ENCODE measurements at places on chromosomes 3 and 15.

DNA sequence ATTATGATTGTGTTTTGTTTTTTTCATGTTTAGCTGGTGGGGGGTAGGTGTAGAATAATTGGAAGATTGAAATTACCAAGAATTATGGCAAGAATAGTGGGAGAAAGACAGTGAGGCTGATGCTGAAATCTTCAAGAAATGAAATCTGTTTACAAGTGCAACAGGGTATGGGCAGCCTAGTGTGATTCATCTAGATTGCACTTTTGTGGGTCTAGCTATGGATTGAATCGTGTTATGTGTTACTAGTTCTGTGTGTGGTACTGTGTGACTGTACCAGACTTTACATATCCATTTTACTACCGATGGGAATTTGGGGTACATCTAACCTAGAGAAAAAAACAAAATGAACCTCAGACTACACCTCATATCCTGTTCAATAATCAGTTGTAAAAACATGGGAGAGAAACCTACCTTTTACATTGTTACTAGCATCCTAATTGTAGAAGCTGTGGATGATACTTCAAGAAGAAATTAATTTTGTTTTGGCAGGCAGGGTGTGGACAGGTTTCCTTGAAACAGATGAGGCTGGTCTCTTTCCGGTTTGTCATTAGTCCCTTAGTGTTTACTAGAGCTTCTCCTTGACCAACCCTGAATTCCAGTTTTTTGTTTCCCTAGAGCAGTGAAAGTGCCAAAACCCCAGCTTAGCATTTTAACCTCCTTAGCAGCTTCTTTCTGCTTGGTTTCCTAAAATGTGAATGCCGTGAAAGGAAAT lies 47.9 kb downstream of the OPA1 start:
- DNase-seq = no peak

DNA sequence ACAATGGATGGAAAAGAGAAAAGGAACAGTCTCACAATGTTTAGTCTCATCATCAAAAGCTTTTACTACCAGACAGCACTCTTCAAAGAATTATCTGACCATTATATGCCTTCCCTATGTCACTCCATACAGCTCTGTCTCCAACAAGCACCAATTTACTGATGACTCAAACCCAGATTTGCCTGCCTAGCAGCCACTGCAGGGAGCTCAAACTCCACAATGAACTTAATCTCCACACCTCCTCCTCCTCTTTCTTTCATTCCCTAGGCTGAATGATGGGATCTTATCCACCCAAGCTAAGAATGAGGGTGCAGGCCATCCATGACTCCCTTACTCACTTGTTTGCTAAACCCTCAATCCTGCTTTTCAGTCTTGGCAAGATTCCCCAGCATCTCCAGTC lies 45.5 kb downstream of the NBEAL2 start:
- no peak for DNase-seq

DNA sequence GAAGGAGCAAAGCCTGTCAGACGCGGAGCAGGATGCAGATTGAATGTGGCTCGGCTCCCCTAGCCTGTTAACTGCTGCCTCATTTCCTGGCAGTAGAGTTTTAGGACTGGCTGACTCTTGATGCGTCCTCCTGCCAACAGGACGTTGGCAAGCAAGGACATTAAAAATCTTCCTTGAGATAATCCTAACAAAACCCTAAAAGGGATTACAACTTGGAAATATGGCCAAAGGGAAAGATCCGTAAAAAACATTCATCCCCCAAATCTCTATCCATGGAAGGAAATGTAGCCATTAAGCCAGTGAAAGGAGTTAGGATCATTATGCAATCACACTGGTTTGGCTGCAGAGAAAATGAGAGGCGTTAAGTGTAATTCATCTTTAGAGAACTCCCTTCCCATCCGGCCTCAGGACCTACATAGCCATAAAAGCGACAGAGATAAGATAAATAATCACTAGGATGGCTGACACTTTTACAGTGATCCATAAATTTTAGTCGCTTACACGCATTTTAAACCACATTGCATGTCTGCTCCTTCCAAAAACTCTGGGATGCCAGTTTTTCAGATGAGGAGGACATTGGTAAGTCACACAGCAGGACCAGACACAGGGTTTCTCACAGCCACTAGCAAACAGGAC lies 44.5 kb upstream of the C3orf80 start:
- DNase-seq = no peak

- DNase-seq = no peak
These were observed 92.7 kb downstream of the DLG1 start for GRCh38 chr3:197205675-197206074.

DNA sequence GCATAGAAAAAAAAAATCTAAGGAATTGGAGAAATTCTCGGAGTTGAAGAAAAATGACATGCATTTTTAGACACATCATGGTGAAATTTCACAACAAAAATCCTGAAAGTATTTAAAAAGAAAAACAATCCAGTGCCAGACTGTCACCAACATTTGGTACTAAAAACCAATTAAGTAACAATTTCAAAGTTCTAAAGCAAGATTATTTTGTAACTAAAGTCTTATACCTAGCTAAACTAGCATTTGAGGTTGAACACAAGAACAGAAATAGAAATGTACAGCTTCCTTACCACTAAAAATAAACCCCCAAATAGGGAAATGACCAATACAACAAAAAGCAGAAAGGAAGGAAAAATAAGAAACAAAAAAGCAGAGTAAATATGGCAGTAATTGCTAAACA lies 11.9 kb downstream of the TOMM70 start:
- no peak for DNase-seq

DNA sequence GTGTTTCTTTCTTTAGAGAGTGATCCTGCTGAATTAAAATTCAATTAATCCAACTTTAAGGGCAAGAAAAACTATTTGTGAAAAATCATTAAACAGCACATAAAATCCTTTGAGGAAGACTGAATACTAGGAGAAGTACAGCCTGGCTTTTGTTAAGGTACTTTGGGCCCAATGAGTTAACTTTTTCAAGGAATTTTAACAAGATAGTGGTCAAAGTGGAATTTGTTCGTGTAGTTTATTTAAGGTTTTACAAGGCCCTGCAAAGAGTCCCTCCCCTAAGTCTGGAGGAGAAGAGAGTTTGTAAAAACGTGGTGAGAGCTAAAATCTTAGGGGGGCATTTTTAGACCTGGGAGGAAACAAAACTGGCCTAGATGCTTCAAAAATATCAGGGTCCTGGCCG lies 26.0 kb upstream of the TRIM71 start:
- no peak for DNase-seq

GRCh38 chr15:38687340-38687739 lies 122.7 kb upstream of the RASGRP1 start:
- DNase-seq = no peak

DNA sequence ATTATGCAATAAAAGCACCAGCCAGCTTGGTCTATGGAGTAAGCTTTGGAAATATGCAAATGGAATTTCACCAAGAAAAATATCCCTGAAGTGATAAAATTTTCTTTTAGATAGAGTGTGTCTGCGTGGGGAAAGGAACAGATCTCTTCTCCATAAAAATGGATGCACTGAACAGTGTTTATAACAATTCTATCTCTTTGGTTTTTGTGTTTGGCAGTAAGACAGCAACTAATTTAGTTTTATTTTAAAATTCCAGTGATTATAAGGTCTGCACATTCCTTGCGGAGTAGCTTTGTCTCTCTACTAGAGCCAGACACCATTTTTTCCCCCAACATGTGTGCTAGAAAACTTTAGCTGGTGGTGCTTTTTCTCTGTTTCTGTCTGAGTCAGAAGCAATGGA lies 712.4 kb downstream of the GRM7 start:
- DNase-seq = no peak

- no peak for DNase-seq
These were observed 3.1 kb upstream of the EXOG start for GRCh38 chr3:38493031-38493430.

GRCh38 chr15:100429116-100429728 lies 87.4 kb upstream of the ADAMTS17 start:
- no peak for DNase-seq

GRCh38 chr15:59998950-59999611 lies 5.0 kb upstream of the FOXB1 start:
- DNase-seq = no peak

- DNase-seq = no peak
These were observed 22.9 kb downstream of the COLQ start for GRCh38 chr3:15498431-15499214.

- DNase-seq = no peak
These were observed 16.0 kb upstream of the SCAP start for GRCh38 chr3:47491777-47492176.

DNA sequence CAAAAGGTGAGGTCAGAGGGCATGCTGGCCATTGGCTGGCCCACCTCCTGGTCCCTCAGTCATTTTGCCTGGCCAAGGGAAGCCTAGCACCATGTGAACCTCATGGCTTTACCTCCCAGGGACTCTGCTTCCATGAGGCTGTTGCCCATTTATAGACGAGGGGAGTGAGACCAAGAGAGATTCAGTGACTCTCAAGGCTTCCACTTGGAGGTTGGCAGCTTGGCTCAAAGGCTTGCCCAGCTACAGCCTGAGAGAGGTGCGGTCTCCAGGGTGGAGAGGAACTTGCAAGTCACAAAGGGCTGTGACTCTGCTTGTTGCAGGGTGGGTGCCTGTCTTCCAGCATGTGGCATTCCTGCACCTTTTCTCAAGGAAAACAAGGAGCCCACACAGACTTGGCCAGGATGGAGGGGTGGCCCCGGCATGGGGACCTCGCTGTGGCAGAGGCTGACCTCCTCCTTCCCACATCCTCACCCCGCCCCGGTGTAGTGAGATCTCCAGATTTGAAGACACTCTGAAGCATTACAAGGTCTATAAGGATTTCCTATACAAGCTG lies 24.5 kb downstream of the CFAP100 start:
- no peak for DNase-seq

DNA sequence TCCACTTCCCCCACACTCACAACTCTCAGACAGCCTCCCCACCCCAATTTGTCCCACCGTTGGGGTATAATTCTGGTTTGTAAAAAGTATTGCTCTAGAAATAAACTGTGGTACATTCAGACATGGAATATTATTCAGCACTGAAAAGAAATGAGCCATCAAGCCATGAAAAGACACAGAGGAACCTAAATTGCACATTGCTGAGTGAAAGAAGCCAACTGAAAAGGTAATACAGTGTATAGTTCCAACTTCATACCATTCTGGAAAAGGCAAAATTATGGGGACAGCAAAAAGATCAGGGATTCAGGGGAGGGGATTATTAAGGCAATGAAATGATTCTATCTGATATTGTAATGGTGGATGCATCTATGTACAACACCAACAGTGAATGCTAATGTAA lies 10.5 kb downstream of the ANXA2 start:
- no peak for DNase-seq

GRCh38 chr3:52703341-52703740 lies 2.2 kb downstream of the GLT8D1 start:
- DNase-seq = no peak

DNA sequence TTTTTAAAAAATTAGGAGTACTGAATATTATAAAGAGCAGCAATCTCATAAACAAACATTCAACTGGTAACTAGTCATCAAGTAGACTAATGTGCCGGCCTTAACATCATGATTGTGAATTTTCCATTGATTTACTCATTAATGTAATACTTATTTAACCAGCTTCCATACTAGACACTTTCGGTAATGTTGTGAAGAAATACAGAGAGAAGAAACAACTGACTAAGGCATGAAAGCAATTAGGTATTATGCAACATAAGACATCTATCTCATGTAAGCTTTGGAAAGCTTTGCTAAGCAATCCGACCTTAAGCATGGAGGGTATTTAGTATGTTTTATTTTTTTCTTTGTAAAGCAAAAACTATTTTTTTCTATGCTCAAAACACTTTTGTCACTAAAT lies 108.0 kb downstream of the IL1RAP start:
- no peak for DNase-seq

GRCh38 chr3:155323063-155323666 lies 29.7 kb upstream of the STRIT1 start:
- DNase-seq = no peak

DNA sequence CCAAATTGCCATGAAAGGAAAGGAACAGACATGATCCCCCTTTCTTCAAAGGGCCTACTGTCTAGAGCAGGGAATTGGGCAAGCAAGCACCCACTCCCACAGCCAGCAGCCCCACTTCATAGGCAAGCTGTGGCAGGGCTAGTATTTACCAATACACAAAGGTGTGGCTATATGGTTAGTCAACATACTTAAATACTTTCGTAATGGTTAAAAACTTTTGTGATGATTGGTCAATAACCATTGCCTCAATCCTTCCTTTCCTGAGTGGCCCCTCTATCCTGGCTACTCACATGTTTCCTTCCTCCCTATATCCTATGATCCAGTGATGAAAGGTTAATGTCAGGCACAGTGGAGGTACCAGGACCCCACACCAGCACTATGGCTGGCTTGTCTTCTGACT lies 30.1 kb upstream of the ARL8B start:
- DNase-seq = no peak

DNA sequence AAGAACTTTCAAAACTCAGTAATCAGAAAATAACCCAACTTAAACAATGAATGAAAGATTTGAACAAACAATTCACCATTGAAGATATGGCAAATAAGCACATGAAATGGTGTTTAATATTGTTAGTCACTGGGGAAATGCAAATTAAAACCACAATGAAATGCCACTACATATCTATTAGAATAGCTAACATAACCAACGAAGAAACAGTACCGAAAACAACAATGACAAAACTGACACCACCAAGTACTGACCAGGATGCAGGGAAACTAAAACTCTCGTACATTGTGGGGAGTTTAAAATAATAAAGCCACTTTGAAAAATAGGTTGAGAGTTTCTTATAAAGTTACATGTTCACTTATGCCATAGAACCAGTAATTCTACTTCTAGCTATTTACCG lies 69.1 kb downstream of the KBTBD8 start:
- DNase-seq = no peak

DNA sequence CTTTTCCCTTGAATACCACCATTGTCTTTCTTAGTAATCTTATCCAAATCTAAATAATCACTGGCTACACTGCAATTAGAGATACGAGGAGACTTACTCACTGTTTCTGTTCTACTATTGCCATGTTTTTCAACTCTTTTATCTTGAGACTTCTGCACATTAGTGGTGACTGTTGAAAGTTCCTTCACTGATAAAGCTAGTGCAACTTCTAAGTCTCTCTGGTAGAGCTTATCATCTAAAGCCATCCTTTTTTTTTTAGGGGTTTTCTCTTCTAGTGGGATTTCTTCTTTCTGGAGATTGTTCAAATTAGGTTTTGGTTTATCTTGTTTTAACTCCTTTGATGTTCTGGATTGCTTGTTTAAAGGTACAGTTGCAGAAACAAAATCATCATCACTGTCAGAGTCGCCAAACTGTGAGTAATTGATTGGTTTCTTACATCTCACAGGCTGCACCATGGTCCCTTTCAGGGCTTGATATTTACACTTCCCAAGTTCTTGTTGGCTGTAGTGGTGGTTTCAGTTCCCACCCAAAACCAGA lies 37.7 kb downstream of the NCK1 start:
- DNase-seq = no peak

DNA sequence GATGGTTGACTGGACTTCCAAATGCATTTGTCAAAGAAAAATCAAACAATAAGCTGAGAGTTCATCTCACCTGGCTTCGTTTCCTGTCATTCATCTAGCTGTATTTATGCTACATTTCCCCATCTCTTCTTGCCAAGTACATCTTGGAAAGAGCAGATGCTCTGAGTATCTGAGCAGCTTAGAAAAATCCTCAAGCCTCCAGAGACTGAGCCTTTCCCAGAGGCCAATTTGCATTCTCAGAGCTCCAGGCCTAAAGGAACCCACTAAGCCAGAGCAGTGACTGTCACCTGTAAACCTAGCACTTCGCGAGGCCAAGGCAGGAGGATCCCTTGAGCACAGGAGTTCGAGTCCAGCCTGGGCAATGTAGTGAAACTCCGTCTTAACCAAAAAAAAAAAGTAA lies 100.5 kb downstream of the XXYLT1 start:
- DNase-seq = no peak

Measured in cerebellar nuclear complex (tissue), 1 donor.